Head of caudate nucleus (tissue), 42 donors: ENCODE measurements at places on chromosomes 16 and 17.

GRCh38 chr16:945271-946047, 25.3 kb downstream of the LMF1 start:
- no peak for DNase-seq

DNA sequence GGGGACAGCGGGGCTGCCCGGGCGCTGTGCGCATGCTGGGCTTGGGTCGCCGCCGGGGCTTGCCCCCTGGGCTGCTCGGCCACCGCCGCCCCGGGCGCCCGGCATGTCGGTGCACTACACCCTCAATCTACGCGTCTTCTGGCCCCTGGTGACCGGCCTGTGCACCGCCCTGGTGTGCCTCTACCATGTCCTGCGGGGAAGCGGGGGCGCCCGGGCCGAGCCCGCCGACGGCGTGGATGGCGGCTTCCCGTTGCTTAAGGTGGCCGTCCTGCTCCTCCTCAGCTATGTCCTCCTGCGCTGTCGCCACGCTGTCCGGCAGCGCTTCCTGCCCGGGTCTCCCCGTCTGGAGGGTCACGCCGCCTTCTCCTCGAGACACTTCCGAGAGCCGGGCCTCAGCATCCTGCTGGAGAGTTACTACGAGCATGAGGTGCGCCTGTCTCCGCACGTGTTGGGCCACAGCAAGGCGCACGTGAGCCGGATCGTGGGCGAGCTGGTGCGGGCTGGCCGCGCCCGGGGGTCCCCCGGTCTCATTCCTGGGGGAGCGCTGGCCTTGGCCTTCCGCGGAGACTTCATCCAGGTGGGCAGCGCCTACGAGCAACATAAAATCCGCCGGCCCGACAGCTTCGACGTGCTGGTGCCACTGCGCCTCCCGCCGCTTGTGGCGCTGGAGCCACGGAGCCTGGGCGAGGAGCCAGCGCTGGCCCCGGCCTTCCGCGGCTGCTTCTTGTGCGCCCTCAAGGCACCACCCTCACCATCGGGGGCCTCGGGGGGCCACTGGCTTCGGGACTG, 789 bp downstream of the ITPRIPL2 start:
- DNase-seq, result no peak

DNA sequence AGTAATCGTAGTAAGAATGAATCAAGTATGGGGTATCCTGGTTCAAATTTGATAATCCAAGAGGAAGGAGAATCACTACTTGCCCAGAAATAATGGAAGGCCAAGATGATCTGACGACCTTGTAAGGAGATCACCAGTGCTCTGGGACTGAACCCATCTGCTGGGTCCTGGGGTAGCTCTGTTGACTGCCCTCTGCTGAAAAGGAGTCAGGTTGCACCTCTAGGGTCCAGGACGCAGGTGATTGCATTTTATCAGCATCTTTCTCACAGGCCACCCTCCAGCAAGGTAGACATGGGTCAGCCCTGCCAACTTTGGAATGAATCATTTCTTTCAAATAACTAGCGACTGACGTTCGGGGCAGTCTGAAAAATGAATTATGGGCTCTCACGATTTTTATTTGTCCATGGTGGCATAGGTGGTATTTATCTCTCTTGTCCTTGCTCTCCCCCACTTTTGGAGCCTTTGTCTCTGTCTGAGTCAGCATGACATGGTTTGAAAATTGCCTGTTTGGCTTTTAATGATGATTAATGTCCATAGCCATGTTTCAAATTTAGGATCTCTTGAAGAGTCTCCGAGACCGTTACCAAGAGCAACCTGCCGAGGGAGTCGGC, 163.7 kb downstream of the MSI2 start:
- DNase-seq, result no peak

DNA sequence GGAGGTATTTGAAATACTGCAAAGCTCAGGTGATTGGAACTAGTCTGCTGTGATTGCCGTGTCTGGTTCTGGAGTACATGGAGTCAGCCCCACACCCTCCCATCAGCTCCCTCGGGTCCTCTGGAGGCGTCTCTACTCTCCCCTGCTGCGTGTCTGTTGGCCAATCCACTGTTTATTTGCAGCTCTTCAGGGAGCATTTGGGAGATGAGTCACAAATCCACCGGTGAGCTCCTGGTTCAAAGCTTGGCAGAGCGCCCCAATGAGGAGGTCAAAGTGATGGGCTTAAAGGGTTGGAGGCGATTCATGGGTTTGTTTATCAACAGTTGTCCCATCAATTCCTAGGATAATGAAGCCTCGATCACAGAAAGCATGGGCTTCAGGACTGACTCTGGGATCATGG, 14.6 kb downstream of the CALB2 start:
- DNase-seq, result no peak

- no peak for DNase-seq
Observed at GRCh38 chr16:84943620-84944019, 67.7 kb downstream of the ZDHHC7 start.

GRCh38 chr17:79325709-79326430, 251.2 kb downstream of the ENGASE start:
- no peak for DNase-seq
